ENCODE measurements at places on chromosomes 6 and 20.

- DNase-seq, result no peak
Measured at GRCh38 chr20:42067596-42067995, 449.4 kb upstream of the CHD6 start.

DNA sequence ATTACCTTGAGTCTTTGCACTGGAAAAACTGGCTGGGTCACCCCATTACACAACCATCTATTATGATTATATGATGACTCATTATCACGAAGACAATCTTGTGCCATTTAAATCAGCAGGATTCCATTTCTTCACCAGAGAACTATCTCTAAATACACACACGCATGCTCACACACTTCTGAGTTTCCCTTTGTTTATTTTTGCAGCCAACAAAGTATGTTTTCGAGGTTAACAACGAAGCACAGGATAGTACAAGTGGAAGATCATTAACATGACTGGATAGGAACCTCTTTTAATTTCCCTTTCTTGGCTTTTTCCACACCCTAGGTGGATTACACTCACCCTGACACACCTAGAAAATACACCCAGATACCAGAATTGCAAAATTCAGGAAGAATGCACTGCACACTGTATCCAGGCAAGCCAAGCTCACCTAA, 18.9 kb downstream of the PERP start:
- DNase-seq, result no peak

- no peak for DNase-seq
Measured at GRCh38 chr20:24370249-24370648, 99.2 kb upstream of the SYNDIG1 start.

DNA sequence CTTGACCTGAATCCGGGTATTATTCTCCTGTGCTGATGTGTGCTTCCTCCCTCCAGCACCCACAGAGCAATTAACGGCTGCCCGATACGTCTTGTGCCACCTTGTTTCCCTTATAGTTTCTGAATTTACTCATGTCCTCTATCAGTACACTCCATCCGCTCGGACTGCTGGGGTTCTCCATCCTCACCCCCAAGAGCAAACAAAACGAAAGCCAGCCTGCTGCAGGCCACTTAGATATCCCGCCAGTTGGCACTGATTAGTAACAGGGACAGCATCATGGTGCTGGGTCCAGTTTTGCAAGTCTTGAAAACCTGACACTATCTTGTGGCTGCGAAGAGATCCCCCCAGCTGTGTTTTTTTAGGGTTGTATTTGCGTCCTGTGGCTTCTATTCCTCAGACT, 71.8 kb downstream of the SSR1 start:
- DNase-seq, result no peak

DNA sequence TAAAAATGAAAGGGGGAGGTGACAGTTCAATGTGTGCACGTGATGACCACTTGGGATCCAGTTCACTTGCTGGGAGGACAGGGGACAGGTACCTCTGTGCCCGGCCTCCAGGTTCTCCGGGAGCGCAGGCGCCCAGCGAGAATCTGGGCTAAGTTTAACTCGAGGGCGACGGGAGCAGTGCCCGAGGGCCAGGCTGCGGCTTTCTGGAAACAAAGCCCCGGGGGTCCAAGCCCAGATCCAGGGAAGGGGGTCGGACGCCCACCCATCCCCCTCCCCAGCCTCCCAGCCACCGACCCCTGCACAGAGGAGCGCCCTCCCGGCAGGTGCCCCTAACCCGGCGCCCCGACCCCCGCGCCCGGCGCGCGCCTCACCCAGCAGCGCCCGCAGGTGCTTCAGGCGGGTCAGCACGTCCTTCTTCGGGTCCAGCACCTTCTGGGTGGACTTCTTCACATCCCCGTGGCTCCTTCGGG, 405 bp downstream of the RALGAPA2 start:
- peak; percentile 32 for DNase-seq

DNA sequence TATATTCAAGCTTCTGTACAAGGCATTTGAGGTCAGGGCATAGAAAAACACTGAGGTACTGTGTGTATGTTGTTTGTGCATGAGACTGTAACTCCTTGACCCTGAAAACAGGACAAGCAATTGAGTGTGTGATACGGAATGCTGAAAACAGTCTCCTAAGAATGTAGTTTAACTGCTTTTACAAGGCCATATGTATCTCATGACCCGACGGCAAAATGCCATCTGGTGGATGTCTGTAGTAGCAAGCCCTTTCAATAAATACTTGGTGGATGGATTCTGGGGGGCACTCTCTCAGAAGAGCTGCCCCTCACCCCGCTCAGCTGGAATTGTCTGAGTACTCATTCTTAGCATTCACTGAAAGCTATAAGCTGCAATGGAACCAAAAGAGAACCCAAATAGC, 69.3 kb upstream of the EYS start:
- DNase-seq, result no peak
